Stimulated activated CD4-positive, alpha-beta T cell treated with anti-CD3 and anti-CD28 coated beads, Interleukin-4, amount 100 ng/mL, for 48 hours (primary cell): ENCODE measurements at places on chromosomes 7 and 10.

DNA sequence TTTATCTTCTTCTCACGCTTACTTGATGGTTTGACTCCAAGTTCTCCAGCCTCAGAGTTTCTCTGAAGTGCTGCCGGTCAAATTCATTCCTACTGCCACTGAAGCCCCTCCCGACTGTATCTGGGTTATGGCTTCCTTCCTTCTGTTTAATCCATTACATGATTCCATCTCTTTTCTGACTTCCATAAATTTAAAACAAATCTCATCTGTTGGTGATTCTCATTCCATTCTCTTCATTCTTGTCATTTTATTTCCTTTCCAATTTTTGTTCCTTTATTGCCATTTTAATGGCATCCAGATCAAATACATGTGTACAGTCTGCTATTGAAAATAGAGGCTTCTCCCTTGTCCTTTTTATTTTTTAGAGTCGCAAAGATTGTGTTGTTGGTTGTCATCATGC lies 25.4 kb upstream of the HIBADH start:
- no peak for DNase-seq

DNA sequence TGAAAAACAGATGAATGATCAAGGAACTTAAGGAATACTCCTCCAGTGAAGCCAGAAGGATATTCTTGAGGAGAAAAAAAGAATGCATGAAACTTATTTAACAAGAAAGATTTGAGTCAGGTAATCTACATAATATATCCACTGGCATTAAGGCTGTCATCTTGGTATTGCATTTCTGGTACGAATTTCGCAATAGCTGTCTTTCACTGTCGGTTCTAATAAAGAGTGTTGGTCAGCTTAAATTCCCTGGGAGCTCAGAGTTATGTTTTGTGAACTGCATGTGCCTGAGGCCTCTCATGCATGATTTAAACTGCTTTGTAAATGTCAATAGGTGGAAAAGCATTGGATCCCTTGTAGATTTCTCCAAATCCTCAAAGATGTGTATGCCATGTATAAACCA lies 565.3 kb upstream of the GALNT17 start:
- no peak for DNase-seq

DNA sequence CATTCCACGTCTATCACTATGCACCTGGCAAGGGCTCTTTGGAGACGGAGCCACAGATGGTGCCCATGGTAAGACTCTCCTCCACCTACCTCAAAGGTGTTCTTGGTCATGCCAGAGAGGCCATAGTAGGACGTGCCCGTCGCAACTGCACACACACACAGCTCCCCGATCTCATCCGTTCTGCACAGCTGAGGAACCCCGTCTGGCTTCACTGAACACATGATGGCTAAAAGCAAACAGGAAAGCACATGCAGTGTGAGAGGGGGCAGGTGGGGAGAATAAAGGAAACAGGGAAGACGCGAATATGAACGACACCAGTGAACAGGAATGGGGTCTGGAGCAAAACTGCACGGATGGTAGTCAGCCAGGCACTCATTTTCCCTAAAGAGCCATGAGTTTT lies 230.9 kb downstream of the ZMYND11 start:
- no peak for DNase-seq

GRCh38 chr7:49400891-49401550 lies 372.4 kb upstream of the VWC2 start:
- no peak for DNase-seq

GRCh38 chr7:27873981-27874957 lies 134.3 kb downstream of the TAX1BP1 start:
- no peak for DNase-seq

DNA sequence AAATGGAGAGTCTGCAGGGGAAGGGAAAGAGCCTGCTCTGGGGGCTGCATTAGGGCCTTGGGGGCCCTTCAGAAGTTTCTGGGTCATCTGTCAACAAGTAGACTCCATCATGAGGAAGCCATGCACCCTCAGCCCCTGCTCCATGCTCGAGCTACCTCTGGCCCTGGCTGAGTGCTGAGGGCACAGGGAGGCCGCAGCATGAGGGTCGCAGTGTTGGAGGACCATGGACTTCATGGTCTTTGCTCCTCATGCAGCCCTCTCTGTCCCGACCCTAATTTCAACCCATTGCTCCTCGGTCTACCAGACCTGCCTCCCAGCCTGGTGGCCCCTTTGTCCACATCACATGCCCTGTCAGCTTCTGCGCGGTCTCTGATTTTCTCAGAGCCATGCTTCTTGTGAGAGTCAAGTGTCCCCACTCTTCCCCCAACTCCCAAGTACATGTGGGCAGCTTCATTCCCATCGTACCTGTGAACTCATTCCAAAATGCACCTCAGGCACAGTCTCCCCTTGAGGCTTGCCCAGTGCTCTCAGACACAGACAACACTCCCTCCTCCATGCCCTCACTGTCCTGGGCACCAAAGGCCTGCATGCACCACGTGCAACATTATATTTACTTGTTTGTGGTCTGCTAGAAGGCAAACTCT lies 14.7 kb downstream of the ZNF488 start:
- DNase-seq, result no peak

DNA sequence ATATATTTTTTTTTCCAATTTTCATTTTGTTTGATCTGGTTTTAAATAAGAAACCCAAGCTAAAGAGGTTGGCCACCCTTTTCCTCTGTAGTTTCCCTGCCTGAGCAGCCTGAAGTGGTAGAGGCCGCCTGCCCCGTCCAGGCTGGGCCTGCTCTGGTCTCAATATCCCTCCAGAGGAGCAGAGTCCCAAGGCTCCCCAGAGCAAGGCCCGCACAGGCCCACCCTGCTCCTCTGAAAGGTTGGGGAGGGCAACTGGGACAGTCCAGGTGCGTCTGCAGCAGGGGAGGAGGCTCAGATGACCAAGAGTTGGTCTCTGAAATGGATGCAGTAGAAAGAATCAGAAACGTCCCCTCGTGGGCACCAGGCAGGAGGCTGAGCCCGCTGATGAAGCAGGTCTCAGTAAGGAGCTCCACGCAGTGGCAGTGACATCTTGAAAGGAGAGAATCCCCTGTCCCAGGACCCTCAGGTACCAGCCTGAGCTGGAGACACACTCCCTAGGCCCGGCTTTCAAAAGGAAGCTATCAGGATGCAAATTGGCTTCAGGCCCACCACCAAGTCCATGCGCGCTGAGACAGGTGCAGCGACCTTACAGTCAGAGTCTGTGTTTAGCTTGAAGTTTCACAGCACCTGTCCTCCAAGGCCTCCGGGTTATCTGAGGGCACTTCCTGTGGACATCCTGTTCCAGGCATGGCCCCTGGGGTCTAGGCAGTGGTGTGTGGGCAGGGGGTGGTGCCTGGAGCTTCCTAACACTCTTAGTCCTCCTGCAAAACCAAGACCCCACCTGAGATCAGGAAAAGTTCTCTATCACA lies 37.7 kb downstream of the EN2 start:
- no peak for DNase-seq

GRCh38 chr10:111177379-111177778 lies 100.5 kb downstream of the ADRA2A start:
- DNase-seq, result no peak

- DNase-seq, result no peak
Measured at GRCh38 chr7:150686030-150686631, 625 bp downstream of the GIMAP2 start.

- DNase-seq, result no peak
Measured at GRCh38 chr10:122186816-122187810, 84.0 kb upstream of the BTBD16 start.

GRCh38 chr7:52504561-52504960 lies 530.9 kb upstream of the POM121L12 start:
- DNase-seq, result no peak

DNA sequence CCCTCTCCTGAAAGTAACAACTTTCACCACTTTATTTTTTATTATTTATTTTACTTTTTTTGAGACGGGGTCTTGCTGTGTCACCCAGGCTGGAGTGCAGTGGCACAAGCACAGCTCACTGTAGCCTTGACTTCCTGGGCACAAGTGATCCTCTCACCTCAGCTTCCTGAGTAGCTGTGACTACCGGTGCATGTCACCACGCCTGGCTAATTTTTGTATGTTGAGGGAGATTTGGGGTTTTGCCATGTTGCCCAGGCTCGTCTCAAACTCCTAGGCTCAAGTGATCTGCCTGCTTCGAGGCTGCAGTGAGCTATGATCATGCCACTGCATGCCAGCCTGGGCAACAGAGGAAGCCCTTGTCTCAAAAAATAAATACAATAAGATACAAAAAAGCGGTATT lies 14.9 kb upstream of the SLIT1 start:
- no peak for DNase-seq
